Upper lobe of right lung (tissue), 1 donor: ENCODE measurements at places on chromosomes 16 and 17. TPM values are rescaled to one million over a fixed set of nuclear protein-coding genes. Genes with fewer than 3 reads are reported as not detected.

GRCh38 chr16:30395155-30395991 lies at the start of gene ZNF48:
Gene ZNF48, plus strand, starts transcription at chr16:30395420. Its CDS starts 375 bp downstream, at chr16:30395795.
- DNase-seq = peak; percentile 94

DNA sequence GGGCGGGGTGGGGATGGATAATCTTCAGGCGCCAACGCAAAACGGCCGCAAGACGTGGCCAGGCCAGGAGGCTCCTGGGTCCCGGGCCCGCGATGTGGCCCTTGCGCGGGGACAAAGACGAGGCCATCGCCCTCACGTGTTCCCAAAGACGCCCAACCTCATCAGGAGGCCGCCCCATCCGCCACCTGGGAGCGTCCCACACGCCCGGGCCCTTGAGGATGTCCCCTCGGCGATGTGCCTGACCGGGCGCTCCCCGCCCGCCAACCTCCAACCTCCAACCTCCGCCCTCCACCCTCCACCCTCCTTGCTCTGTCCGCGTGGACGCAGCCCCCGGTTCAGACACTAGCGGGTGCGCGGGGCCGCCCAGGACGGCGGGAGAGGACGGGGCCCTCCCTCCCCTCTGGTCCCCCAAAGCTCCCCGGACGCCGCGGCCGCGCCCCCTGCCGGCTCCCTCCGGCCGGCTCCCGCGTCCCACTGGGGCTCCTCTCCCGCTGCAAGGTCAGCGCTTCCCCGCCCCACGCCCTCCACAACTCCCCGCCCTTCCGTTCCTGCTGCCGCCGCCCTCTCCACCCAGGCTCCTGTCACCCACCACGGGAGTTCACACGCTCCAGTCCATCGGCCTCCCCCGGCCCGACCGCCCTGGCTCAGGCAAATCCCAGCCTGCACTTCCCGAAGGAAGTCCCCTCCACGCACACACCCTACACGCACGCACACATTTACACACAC lies 250.8 kb upstream of the RPL38 start:
- DNase-seq = peak; percentile 77

KRT24 gene
- not detected for total RNA-seq

DNA sequence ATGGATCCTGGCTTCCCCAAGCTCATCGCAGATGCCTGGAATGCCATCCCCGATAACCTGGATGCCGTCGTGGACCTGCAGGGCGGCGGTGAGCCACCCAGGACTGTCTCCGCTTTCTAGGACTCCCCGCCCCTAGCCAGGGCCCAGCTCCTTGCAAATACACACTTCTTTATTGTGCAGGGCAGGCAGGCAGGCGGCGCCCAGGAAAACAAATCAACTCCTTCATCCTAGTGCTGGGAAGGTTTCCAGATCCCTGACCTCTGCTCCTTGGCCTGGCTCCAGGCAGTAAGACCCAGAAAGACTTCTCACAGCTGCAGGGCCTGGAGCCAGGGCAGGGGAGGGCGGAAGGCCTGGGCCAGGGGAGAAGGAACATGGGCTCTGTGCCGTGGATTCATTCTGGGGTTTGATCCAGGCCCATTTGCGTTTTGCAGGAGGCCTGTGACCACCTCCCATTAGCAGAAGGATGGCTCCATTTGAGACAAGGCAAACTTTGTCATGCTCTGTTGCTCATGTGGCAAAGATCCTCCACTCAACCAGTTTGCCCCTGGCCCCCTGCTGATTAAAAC lies 6.0 kb upstream of the LPCAT2 start:
- DNase-seq = peak; percentile 84

DNA sequence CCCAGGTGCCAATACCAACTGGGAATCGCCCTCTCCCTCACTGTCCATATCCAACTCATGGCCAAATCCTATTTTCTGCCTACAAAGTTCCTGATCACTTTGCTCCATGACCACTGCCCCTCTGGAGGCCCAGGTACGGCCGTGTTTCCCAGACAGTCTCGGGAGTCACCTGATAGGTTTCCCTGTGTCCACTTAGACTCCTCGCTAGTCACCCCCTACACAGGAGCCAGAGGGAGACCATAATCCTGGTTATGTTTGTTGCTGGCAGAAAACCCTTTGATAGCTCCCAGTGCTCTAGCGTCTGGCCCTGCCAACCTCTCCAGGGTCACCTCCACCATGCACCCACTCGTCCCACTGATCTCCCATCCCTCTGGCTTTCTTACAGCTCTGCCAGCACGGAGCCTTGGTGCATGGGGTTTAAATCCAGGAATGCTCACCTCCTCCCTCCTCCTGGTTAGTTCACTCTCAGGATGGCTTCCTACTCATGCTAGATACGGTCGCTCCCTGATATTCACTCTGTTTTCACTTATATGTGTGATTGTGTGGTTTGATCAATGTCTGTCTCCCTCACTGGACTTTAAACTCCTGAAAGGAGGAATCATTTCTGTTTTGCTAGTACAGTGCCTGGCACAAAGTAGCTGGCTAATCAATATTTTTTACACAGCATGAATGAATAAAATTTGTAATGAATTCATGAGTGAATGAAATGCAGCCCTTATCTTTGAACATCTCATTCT lies 7.5 kb upstream of the CALB2 start:
- no peak for DNase-seq

DNA sequence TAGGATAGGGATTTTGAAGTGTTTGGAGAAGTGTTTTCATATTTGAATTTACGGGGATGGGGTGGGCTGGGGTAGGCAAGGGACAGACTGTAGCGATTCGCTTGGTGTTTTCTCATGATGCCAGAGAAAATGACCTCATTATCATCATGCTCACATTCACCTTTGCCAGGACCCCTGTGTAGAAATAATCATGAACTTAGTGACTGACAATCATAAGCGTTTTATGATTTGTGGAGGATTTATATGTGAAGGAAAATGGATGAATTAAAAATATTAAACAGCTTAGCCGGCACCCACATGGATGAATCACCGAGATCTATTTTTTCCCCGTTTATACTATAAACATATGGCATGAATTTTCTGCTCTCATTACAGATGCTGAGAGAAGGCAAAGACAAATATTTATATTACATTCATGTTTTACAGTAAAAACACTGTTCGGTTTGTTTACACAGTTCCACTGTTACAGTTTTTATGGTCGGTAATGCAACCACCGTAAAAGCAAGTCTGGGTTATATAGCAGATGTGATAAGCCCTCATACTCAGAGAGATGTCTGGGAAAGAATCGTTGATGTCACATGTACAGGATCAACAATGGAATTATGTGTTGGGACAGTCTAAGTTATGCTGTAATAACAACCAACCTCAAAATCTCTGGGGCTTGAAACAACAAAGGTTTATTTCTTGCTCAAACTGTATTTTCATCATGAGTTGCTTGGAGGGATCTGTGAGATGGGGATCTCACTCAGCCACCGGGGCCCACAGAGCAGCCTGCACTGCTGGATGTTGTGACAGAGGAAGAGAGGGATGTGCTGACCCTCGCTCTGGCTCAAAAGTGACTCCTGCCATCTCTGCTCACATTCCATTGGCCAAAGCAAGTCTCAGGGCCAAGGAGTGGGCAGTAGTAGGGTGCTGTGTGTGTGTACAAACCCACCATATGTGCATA lies 85.1 kb downstream of the WWOX start:
- DNase-seq = no peak

DNA sequence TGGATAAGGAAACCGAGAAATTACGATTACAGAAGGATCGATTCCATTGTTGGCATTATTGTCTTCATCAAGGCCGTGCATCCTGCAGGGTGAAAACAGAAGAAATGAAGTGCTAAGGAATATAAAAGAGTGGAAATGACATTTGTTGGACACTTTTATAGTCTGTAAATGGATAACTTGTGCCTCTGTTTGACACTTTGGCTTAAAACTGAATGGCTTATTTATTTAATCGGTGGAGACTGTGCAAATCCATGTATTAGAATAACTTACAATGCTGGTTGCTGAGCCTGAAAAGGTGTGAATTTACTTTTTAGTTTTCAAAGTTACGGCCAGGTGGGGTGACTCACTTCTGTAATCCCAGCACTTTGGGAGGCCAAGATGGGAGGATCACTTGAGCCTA lies 31.4 kb downstream of the ITGB3 start:
- no peak for DNase-seq

CCL11 gene
- 0.98 TPM for total RNA-seq

DNA sequence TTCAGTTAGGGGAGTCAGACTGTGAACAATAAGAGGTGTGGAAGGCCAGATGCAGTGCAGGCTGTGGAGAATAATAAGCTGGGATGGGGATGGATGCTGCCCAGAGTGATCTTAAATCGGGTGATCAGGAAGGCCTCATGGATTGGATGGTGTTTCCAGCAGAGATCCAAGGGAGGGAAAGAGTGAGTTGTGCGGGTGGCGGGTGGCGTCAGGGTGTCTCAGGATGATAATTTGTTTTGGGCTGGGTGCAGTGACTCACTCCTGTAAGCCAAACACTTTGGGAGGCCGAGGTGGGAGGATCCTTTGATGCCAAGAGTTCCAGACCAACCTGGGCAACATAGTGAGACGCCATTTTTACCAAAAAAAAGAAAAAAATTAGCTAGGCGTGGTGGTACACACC lies 7.9 kb downstream of the CLUAP1 start:
- DNase-seq = no peak

ZNF205 gene
- 11.7 TPM for total RNA-seq

GGT6 gene
- total RNA-seq = 5.6 TPM

- no peak for DNase-seq
Observed at GRCh38 chr17:3928406-3928805, 12.1 kb upstream of the P2RX1 start.

TLCD3B gene
- total RNA-seq = not detected

- no peak for DNase-seq
Observed at GRCh38 chr16:68889508-68890150, 46.3 kb downstream of the TANGO6 start.

GRCh38 chr17:10025976-10026901 lies 121.2 kb upstream of the RCVRN start:
- no peak for DNase-seq

NOL11 gene
- total RNA-seq = 30.5 TPM

- DNase-seq = no peak
Observed at GRCh38 chr16:68257251-68257905, 6.9 kb upstream of the SLC7A6 start.

- DNase-seq = no peak
Observed at GRCh38 chr16:72474501-72475123, 302.7 kb upstream of the PMFBP1 start.

DNA sequence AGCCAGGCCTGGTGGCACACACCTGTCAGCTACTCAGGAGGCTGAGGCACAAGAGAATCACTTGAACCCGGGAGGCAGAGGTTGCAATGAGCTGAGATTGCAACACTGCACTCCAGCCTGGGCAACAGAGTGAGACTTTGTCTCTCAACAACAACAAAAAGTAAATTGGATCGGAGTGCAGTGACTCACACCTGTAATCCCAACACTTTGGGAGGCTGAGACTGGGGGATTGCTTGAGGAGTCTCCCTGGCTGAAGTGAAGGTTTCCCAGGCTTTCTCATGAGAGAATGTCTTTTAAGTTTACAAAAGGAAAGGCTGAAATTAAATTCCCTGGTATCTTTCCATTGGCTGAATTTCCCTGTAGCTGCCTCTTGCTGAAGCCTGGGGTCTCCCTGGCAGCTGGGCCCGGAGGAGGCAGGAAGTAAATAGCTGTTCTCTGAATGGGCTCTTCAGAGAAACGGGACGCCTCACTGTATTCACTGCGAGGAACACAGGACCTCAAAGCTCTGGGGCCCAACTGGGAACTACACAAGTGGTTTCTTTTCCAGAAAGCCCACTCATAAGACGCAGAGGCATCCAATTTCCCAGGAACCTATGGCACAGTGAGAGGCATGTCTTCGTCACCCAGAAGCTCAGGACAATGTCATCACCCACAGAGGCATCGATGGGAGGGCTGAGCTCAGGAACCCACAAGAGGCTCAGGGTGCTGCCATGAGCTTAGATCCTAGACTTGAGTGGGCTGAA lies 77.4 kb upstream of the SMURF2 start:
- DNase-seq = no peak

KRT31 gene
- not detected for total RNA-seq

GRCh38 chr17:44967907-44968224 lies 237 bp downstream of the C1QL1 start:
- no peak for DNase-seq

LDAF1 gene
- 33.3 TPM for total RNA-seq

DNA sequence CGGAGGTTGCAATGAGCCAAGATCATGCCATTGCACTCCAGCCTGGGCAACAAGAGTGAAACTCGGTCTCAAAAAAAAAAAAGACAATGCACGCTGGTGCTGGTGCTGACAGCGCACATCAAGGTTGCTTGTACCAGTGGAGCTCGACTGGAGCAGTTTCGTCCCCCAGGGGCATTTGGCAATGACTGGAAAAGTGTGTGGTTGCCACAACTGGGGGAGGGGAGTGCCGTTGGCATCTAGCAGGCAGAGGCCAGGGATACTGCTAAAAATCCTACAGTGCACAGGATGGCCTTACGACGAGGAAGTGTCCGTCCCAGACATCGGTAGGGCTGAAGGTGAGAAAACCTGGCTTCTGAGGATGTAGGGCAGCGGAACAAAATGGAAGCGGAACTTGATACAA lies 2.4 kb downstream of the MEAK7 start:
- DNase-seq = peak; percentile 32

DNA sequence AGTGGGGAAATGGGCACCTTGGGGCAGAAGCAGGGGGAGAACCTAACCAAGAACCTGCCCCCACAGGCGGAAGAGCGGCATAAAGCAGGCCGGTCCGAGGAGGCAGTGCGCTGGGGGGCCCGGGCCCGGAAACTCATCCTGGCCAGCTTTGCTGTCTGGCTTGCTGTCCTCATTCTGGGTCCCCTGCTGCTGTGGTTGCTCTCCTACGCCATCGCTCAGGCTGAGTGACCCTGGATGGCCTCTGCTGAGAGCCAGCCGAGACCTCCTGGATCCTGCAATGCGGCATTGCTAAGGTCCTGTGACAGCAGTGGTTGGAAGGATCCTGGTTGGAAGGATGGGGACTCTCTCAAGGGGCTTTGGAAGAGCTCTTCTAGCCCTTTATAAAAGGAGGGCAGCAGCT lies 4.5 kb upstream of the PHKG2 start:
- DNase-seq = no peak

GRCh38 chr17:63837962-63838600 lies 4.4 kb downstream of the SMARCD2 start:
- DNase-seq = no peak

GP1BA gene
- total RNA-seq = 0.55 TPM

GRCh38 chr17:2363851-2364762 lies 26.8 kb downstream of the SGSM2 start:
- no peak for DNase-seq

PPL gene
- 78.1 TPM for total RNA-seq

DNA sequence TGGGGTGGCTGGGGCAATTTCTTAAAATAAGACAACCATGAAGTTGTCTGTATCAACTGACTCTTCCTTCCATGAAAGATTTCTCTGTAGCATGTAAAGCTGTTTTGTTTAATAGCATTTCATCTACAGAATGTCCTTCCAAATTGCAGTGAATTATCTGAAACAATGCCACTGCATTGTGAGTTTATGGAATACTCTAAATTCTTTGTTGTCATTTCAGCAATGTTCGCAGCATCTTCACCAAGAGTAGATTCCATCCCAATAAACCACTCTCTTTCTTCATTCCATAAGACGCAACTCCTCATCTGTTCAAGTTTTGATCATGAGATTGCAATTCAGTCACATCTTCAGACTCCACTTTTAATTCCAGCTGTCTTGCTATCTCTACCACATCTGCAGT lies 54.6 kb downstream of the CPPED1 start:
- no peak for DNase-seq

- no peak for DNase-seq
Observed at GRCh38 chr17:12790249-12791106, 1.2 kb downstream of the ARHGAP44 start.
